Germinal center (tissue), 1 donor: ENCODE measurements at places on chromosomes 16 and 17.
A peak's percentile ranks its signal among the peaks of the same experiment; 100 is the strongest.

DNA sequence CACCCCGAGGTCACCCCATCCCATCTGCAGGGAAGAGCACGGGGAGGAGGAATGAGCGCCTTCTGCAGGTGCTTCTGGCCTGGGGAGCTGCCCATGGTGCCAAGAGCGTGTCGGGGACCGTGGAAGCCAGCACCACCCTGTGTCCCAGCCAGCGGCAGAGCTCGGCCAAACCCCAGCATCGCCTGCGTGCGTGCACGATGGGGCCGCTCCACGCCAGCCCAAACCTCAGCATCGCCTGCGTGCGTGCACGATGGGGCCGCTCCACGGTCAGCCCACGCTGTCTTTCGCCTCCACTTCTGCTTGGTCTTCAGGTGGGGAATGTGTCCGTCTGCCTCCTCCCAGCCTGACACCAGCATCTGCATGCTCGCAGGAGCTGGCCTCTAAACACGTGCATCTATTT is 13.9 kb downstream of the GALNS start:
- no peak for DNase-seq

- no peak for DNase-seq
Measured at GRCh38 chr16:57138281-57138935, 46.0 kb downstream of the CPNE2 start.

DNA sequence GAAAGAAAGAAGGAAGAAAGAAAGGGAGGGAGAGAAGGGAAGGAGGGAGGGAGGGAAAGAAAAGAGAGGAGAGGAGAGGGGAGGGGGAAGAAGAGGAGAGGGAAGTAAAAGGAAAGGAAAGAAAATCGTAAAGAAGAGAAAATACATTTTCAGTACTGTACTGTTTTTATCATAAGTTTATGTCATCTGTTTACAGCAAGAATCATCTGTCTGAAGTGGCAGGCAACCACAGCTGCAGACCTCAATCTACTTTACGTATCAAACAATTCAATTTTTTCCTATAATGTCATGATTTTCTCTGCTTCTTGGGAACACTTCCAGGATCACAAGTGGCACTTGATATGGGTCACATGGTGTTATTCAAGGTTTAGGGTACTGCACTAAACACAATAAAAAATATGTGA is 58.3 kb downstream of the USP32 start:
- no peak for DNase-seq

DNA sequence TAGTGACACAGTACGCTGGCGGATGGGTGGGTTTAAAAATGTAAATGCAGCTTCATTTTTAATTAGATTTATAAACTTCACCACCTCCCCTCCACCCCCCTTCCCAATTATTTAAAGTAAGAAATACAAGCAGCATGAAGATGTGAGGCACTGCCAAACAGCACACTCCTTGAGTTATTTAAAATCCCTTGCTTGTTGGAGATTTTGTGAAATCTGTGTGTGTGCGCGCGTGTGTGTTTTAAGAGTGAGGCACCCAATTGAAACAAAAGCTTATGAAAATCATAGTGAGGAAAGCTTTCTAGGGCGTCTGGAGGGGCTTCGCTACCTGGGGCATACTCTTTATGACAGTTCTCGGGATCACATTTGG is 219.6 kb upstream of the IRX3 start:
- DNase-seq, result no peak

DNA sequence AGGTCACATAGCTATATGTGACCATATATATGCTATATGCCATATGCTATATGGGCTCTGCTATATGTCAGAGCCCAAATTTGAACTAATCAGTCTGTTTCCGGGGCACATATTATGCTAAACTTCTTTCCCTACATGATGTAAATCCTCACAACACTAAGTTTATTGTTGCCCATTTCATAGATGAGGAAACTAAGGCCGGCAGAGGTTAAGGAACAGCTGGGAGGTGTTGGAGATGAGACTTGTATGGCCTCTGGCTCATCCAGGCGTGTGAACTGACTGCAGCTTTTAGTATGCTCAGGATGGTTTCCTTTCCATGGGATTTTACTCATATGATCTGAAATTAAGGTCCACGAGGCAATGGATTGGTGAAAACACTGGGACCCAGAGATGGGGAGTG is 17.5 kb upstream of the CNOT1 start:
- DNase-seq, result no peak

GRCh38 chr16:30758988-30759491 is 2.8 kb downstream of the CFAP119 start:
- no peak for DNase-seq

GRCh38 chr17:60680754-60681153 is 3.1 kb downstream of the BCAS3 start:
- DNase-seq, result no peak

DNA sequence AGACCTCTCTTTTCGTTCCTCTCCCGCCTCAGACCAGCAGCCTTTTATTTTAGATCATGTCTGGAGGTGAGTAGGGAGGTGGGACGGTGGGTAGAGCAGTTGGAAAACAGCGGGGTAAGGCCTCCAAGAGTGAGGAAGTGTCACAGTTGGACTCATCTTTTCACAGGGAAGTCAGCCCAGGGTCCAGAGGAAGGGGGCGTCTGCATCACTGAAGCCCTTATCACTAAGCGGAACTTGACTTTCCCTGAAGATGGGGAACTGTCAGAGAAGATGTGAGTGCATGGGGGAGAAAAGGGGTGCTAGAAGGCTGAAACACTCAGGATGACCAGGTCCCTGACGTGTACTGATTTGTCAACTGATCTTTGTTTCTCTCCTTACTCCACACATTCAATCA is 461 bp downstream of the LRRC46 start:
- no peak for DNase-seq

DNA sequence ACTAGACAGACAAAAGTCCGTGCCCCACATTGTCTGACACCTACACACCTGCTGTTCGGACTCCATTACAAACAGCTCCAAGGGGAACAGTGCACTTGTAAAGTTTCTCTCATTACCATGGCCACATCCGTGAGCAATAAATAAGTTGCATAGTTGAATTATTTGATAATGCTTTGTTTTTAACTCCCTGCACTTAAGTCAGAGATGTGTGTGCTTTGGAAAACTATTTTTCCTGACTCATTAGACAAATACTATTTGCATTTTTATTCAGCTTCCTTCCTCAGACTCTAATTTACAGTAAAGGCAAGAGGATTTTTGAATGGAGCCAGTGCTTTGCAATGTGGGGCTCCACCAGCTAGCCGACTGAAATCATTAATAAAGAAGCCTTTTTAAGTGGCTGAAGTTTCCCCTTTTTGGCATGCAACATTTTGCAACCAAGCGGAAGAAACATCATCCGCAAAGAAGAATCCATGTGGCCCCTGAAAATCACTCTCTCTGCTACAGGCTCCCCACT is 6.5 kb upstream of the CCL2 start:
- no peak for DNase-seq

DNA sequence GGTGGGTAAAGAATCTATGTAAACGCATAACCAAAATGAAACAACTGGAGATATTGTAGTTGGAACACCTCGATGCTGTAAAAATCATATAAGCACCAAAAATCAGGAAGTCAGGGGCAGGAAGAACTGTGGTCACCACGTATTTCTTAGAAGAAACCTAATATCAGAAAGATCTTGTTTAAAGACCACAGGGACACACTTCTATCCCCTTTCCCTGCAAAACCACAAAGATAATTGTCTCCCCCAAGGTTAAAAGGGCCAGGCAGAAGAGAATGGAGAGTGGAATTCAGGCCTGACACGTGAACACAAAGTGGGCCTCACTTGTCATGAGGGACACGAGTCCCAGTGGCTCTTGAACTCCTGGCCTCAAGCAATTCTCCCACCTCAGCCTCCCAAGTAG is 68.1 kb downstream of the GSG1L start:
- DNase-seq, result no peak

DNA sequence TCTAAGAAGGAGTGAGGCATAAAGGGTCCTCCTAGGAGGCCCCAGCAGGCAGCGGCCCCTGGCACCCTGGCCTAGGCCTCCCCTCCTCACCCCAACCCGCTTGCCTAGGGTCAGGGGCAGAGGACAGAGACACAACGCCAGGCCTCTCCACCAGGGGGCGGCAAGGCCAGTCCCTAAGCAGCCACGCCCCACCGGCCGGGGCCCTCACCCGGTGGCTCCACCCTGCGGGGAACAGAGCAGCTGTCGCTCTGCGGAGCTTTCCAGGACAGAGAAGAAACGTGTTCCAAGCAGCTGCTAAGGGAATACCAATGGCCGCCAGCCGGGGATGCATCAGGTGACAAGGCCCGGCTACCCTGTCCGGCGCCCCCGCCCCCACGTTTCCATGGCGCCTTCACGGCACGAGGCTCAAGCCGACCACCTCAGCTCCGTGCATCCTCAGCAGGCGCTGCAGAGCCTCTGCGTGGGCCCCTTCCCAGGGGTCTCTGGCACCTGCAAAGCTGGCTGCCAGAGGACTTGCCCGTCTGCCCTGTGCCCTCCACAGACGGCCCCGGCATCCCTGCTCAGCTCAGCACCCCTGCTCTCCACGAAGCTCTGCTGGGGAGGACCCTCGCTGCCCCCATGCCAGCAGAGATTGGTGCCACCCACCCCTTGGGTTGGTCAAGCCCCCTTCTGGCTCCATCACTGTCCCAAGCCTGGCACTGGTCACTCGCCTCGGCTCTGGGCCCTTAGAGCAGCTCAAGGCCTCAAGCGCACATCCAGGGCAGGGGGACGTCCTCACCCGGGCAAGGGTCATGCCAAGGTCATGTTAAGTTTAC is 5.6 kb downstream of the ZNF598 start:
- peak; percentile 90 for DNase-seq

DNA sequence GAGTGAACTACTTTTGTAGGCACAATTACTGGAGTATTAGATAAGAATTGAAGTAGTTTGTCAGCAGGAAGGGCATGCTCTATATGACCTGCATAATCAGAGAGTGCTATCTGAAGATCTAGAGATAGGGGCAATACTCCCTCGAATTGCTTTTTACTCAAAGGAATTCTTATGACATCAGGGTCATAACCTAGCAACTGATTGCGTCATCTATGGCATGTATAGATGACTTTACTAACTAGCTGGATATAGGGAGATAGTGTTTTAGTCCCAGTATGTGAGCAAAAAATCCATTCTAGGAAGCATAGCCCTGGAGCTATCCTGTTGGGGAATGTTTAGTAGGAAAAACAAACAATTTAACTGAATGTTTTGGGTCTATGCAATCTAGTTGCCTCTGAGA is 109.5 kb upstream of the ZNF267 start:
- no peak for DNase-seq

DNA sequence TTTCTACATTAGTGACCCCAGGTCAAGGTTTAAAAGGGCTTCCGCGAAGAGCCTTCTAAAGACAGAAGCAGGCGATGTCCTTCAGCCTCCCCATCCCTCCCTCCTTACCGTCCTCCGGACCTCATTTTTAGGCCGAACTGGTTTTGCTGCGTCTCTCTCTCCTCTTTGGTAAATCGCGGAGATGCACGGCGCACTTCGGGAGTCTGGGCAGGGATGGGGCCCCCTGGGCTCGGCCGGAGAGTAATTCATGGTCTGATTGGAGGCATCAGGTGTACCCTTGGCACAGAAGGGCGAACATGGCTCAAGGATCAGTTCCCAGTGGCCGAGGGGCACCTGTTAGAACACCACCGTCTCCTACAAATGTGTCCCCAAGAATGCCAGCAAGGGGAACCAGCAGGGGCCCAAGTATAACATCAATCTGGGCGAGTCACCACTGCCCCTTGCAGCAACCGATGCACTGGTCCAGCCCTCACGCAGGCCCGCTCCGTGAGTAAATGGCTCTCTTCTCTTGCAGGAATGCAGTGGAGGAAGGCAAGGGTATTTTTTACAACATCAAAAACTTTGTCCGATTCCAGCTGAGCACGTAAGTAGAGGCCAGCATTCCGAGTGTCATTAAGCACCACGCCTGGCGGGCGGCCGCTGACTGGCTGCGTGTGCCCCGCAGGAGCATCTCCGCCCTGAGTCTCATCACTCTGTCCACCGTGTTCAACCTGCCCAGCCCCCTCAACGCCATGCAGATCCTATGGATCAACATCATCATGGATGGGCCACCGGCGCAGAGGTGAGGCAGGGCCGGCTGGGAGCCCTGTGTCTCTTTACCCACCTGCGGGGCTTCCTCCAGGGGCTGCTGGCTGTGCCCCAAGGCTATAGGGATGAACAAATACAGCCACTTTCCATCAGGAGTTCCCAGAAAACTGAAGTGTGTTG is 45.6 kb downstream of the MEAK7 start:
- DNase-seq, result no peak

DNA sequence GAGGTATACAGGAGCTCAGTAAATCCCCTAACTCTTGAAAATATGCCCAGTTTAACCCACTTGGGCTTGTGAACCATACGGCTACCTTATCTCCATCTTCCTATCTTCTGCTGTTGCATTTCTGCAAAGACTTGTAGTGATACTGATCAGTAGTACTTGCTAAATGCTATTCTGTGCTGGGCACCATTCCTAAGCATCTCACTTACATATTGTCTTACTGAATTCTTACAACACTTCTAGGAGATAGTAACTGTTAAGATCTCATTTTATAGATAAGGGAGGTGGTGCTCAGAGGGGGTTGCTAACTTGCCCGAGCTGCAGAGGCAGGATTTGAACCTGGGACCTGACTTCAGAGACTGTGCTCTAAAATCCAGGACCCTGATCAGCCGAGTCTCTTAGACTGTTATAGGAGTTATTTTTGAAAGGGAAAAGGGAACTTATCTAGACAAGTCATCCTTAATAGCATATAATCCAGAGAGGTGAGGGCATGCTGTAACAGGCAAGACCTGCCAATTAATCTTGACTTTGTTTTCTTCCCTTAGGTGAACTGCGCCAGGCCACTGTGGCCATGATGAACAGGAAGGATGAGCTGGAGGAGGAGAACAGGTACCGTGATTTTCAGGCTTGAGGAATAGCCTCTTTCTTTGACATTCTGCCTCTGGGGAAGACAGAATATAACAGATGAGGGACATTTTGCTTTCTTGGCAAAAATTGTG is 149.7 kb downstream of the SNX29 start:
- DNase-seq, result no peak

- no peak for DNase-seq
Measured at GRCh38 chr16:2709588-2709984, 10.4 kb downstream of the PRSS27 start.

DNA sequence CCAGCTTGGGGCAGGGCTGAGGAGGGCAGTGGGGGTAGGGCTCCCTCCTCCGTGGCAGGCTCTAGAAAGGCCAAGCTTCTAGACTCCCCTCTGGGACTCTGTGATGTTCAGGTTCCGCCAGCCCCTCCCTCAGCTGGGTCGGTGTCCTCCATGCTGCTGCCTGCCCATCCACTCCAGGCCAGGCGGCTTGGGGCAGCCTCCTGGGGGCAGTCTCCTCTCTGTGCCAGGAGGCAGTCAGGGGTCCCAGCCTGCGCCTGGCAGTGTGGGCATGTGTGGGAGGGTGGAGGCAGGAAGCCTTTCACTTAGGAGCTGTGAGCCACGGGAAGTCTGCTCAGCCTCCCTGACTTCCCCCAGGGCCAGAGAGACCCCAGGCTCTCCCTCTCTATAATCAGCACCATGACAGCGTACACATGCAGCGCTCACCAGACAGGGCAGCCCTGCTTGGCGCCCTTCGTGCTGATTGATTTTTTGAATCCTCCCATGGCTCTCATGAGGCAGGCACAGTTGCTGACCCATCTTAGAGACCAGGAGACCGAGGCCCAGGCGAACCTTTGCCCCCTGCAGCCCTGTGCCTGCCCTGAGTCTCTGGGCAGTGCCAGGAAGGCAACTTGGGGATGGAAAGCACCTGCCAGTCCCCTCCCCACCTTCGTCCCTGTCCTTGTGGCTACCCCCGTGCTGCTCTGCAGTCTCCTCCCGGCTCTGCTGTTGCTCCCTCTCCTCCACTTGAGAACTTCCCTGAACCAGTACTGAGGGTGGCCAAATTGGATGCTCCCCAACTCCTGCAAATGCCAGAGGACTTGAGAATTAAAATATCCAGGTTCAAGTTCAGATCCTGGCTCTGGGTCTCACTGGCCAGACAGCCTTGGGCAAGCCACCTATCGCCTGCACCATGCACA is 234.7 kb upstream of the GSE1 start:
- DNase-seq, result no peak
